Heart left ventricle (tissue), 16 donors: ENCODE measurements at places on chromosomes 3 and 15.

GRCh38 chr3:116057400-116058006 is 387.8 kb downstream of the LSAMP start:
- no peak for DNase-seq

DNA sequence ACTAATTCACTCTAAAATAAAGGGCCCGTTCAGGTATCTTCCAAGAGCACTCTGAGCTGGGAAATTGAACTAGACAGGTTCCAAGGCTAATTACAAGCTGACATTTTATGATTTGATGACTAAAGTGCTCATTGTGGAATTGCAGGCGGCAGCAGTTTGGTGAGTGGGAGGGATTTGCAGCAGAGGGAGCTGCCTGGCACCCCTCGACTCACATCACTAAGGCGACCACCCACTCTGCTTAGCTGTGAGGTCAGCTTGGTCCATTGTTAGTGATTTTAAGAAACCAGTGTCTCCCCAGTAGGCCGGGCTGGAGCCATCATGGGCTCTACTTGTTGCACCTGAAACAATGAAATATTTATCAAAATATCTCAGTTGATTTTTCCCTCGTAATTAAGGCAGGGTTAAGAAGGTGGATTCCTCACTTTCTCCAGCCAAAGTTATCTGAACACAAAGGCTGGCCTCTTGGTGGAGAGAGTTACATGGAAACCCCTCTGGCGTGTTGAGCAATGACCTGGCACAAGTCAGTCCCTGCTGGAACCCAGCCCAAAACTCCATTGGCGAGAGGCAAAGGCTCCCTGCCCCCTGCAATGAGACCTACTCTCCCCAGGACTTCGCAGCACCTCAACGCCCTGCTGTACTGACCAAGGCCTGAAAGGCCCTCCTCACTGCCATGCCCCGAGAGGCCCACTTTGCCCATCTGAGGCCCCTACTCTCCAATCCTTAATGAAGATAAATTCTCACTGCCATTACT is 65.0 kb upstream of the ATP2B2 start:
- DNase-seq, result peak; percentile 25

DNA sequence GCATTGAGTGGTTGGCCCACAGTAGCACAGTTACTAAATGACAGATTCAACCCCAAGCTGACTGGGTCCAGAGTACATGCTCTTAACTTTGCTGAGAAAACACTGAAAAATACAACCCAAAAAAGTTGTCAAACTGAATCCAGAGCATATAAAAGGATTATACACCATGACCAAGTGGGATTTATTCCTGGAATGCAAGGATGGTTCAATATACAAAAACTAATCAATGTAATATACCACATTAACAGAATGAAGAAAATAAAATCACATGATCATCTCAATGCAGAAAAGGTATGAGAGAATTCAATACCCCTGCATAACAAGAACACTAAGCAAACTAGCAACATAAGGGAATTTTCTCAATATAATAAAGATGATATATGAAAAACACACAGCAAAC is 98.5 kb downstream of the STAG1 start:
- DNase-seq, result no peak

DNA sequence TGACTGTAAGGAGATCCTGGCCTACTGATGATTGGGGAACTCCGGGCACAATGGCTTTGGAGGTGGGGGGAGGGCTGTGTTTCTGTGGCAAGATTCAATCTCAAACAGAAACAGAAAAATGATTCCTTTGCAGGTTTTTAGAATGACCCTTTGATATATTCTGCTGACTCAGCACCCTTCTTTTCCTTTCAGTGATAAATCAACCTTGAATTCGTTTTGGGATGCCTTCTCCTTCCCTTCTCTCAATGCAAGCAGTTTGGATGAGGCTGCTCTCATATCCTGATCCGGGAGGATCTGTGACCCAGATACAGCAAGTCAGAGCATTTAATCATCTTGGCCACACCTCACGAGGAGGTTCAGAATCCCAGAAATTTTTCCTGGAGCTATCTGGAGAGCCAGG is 156.1 kb upstream of the PRICKLE2 start:
- no peak for DNase-seq

GRCh38 chr3:128845778-128846485 is 33.5 kb upstream of the ACAD9 start:
- DNase-seq, result peak; percentile 94

- no peak for DNase-seq
Observed at GRCh38 chr3:119413603-119414280, 49.7 kb downstream of the TMEM39A start.

DNA sequence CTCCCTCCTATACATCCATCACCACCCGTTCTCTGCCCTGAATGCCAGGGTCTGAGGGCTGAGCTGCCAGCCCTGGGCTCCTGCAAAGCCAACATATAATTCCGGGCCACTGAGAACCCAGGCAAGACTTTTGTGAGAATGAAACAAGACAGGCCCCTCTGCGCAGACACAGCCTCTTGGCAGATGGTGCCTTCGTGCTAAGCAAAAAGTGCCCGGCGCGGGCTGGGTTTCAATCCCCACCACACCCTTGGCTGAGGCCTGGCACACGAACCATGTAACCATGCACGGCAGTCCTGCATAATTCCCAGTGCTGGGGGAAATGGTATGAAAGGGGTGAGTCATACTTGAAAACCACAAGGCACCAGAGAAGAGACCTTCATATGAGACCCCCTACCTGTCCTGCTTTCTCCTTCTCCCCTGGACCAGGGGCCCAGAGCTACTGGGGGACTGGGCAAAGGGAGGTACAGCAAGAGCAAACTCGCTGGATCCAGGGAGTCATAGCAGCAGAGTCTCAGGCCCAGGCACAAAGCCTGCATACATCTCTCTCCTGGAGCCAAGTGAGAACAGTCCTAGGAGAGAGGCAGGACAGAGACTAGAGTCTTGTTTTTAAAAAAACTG is 26.1 kb upstream of the LOXL1 start:
- no peak for DNase-seq

DNA sequence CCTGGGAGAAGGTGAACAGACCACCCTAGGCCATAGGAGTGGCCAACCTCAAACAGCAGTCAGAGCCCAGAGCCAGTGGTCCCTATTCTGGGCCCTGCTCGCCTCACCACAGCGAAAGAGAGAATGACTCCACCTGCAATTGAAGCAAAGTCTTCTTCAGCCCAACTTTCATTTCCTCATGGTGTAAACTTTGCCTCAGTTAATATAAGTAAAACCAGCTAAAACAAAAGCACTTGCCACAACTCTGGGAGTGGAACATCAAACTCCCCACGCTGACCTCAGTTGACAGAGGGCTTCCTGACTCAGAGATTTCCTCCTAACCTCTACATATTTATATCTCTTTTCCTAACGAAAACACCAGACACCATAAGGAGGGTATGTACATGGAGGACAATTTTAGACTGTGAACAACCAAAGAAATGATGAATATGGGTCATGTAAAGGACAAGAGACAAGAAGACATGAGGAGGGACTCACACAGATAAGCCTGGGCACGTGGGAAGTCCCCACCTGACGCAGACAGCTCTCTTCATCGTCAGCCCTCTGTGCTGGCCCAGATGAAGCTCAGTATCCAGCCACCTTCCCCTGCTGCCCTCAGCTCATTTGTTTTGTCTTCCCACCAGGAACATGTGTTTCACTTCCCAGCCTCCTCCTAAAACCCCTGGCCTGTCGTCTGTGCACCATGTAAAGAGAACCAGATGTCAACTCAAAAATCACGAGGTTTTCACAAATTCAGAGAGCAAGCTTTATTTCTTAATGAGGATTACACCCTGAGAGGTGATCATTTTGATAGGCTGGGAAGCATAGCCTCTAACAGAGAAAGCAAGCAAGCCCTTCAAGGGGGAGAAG is 140.9 kb downstream of the KCNMB2 start:
- DNase-seq, result no peak

GRCh38 chr15:41011055-41011815 is 58.0 kb downstream of the CHAC1 start:
- no peak for DNase-seq

DNA sequence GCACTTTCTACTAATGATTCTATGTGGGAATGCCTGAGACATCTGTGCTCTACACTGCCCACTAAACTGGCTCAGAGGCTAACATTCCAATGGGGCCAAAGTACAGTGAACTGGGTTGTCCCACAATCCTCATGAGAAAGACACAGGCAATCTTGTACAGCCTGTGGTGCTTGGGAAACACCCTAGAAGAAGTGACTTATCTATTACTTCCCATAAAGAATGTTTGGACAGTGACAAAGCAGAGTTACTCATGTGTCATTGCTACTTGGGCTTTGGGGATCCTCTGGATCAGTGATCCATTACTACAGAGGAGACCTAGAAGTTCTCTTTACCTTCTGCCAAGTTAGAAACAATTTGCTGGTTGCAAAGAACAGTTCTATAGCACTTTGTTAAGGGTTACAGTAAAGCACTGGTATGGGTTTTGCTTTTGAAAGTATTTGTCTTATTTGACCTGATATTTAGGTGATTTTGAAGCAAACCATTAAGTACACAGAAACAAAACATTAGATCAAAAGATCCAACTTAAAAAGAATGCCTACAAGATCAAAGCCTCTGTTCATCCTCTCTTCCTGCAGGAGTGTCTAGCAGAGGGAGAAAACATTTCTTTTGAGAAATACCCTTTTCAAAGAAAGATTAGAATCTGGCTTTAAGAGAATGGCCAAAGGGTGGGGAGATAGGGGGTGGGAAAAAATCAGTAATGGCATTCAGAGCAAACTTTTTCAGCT is 75.8 kb downstream of the CTNNB1 start:
- DNase-seq, result no peak
